ENCODE measurements at places on chromosomes 4 and X.

GRCh38 chrX:15430584-15430983 lies 46.4 kb upstream of the VEGFD start:
- no peak for DNase-seq

DNA sequence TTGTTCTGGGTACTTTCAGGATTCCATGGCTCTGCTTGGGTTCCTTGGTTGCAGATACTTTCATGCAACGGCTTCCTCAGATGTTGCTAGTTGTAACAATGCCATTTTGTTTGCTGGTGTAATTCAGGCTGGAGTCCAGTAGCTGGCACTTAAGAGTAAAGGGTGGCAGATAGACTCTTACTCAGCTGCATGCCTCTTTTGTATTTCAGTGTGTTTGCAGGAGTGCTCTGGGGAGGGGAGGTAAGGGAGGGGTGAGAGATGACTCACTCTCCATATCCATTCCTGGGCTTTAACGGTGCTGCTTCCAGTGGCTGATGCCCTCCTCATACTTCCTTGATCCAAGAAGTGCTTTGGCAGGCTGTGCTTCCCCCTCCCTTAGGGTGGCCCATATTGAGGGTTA lies 155.2 kb downstream of the ZNF330 start:
- no peak for DNase-seq

- DNase-seq = peak; percentile 2
These were observed 128.5 kb upstream of the ARX start for GRCh38 chrX:25144043-25144940.

- no peak for DNase-seq
These were observed 4.0 kb downstream of the COL25A1 start for GRCh38 chr4:109298279-109299010.

- no peak for DNase-seq
These were observed 3.2 kb downstream of the HTRA3 start for GRCh38 chr4:8272472-8273428.

- no peak for DNase-seq
These were observed 26.0 kb downstream of the SMAD1 start for GRCh38 chr4:145507636-145508035.

DNA sequence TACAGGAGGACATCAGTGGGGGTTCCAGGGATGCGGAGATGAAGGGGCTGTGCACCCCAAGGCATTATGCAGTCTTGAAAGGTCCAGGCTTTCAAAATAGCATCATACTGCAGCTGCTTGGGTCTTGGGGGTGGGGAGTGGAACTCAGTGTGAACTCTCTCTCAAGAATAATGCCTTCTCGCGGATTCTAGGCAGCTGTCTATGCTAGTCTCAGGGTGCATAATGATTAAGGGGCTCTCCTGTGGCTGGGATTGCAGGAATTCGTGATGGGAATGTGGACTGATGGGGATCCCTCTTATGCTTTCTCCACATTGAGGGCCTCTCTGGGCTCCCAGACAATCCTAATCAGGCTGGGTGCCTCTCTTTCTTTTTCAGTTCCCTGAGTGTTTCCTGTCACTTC lies 172.2 kb upstream of the ARHGAP24 start:
- DNase-seq = no peak

- no peak for DNase-seq
These were observed 199.7 kb downstream of the CRLF2 start for GRCh38 chrX:1012678-1013300.

GRCh38 chr4:139535871-139536234 lies 20.2 kb downstream of the SETD7 start:
- no peak for DNase-seq

DNA sequence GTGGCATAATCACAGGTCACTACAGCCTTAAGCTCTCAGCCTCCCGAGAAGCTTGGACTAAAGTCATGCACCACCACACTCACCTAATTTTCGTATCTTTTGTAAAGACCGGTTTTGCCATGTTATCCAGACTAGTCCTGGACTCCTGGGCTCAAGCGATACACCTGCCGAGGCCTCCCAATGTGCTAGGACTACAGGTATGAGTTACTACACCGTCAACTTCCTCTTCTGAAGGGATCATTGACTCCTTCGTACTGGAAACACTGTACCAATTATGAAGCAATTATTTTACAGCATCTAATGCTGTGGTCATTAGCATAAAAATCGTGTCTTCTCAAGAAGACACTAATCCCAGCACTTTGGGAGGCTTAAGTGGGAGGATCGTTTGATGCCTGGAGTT lies 35.2 kb downstream of the PDS5A start:
- no peak for DNase-seq
